Stimulated activated CD8-positive, alpha-beta memory T cell treated with anti-CD3 and anti-CD28 coated beads, Interleukin-2, amount 100 ng/mL, for 1 hour (primary cell): ENCODE measurements at places on chromosomes 6 and 20.

- DNase-seq = no peak
Observed at GRCh38 chr20:58938078-58938477, 43.0 kb upstream of the NELFCD start.

DNA sequence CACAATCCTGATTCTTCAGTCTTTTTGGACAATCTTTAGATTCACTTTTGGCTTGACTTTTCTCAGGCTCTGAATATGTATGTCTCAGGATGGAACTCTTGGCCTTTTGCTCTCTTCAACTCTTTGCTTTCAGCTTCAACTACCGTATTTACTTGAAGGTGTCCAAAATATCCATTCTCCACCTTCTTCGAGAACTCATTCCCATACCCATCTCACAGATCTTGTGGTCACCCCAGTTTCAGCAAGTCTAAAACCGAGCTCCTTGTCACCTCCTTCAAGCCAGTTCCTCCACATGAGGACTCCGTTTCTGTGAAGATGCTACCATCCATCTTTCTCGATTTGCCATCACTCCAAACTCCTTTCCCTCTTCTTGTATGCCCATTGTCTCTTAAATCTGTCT lies 2.0 kb upstream of the MMP24 start:
- no peak for DNase-seq

GRCh38 chr6:107731422-107732319 lies 92.4 kb downstream of the SCML4 start:
- DNase-seq = no peak

- no peak for DNase-seq
Observed at GRCh38 chr6:136666041-136666440, 115.8 kb upstream of the MAP7 start.

- no peak for DNase-seq
Observed at GRCh38 chr6:166618866-166619761, 7.9 kb downstream of the RPS6KA2 start.
